CD14-positive monocyte (primary cell): ENCODE measurements at places on chromosomes 2 and 18.

DNA sequence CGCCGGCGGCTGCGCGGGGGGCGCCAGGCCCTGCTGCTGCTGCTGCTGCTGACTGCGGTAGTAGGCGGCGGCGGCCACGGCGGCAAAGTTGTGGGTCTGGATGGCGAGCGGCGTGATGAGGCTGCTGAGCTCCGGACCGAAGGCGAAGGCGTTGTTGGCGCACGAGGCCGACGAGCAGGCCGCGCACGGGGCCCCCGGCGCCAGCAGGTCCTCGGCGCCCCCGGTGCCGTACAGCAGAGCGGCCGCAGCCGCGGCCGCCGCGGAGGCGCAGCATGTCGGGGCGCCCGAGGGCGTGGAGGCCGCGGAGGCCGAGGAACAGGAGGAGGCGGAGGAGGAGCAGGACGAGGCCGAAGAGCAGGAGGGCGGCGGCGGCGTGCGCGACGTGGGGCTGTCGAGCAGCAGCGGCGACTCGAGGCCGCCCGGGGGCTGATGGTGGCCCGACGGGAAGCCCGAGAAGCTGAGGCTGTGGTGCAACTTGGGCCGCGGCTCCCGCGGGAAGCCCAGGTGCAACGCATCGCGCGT lies 1.8 kb downstream of the ZFP36L2 start:
- peak overlapping the region; percentile 83 for H3K4me3 ChIP-seq
- peaks cover 64% of the 10 kb centered on the region for H3K4me1 ChIP-seq

DNA sequence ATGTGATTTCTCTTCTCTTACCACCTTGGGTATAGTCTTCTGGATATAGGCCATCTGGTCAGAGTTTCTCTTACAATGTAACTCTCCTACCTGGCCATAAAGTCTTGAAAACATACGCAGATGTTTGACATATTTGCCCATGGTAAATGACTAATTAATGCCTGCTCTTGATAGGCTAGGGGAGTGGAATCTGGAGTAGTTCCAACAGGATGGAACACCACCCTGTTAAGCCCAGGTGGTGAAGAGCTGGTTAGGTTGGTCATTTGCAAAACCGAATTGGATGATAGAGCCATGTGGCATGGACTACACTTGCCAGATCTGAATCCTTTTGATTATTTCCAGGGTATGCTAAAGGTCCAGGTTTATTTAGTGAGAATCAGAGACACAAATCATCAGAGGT lies 36.5 kb downstream of the HADHB start:
- H3K27ac ChIP-seq, result no peak overlapping the region
- H3K4me1 ChIP-seq, result no peaks in the 10 kb centered on the region
- no peaks in the 10 kb centered on the region for H3K27me3 ChIP-seq
- H3K36me3 ChIP-seq, result peaks cover 87% of the 10 kb centered on the region
- DNase-seq, result no peak
- no peak overlapping the region for H3K4me3 ChIP-seq

DNA sequence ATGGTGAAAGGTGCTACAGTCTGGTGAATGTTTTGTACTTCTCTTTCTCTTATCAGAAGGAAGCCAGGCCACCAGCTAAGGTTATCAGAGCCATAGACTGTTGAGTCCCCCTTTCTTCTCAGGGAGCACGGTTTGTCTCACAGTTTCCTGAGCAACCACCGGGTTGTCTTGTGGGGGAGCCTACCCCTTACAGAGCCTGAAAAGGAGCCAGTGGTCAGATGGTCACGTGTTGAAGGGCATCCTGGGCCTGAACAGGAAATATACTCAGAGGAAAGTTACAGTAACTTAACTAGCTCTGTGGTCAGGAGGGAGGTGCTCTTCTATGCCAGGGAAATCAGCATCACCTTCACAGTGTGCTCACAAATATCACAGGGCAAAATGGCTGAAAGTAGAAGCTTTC lies 11.6 kb downstream of the CD28 start:
- no peaks in the 10 kb centered on the region for H3K36me3 ChIP-seq
- no peaks in the 10 kb centered on the region for H3K27me3 ChIP-seq
- no peak overlapping the region for H3K4me3 ChIP-seq
- no peaks in the 10 kb centered on the region for H3K4me1 ChIP-seq
- no peak overlapping the region for H3K27ac ChIP-seq

GRCh38 chr2:133200684-133201421 lies 367.4 kb downstream of the NCKAP5 start:
- H3K27ac ChIP-seq, result no peak overlapping the region
- H3K27me3 ChIP-seq, result no peaks in the 10 kb centered on the region
- DNase-seq, result no peak
- no peak overlapping the region for H3K4me3 ChIP-seq
- H3K36me3 ChIP-seq, result no peaks in the 10 kb centered on the region
- no peaks in the 10 kb centered on the region for H3K4me1 ChIP-seq

GRCh38 chr2:175688243-175688642 lies 313.8 kb downstream of the LNPK start:
- no peaks in the 10 kb centered on the region for H3K36me3 ChIP-seq
- H3K27ac ChIP-seq, result no peak overlapping the region
- H3K4me1 ChIP-seq, result no peaks in the 10 kb centered on the region
- H3K4me3 ChIP-seq, result no peak overlapping the region
- H3K27me3 ChIP-seq, result peaks cover 3% of the 10 kb centered on the region

DNA sequence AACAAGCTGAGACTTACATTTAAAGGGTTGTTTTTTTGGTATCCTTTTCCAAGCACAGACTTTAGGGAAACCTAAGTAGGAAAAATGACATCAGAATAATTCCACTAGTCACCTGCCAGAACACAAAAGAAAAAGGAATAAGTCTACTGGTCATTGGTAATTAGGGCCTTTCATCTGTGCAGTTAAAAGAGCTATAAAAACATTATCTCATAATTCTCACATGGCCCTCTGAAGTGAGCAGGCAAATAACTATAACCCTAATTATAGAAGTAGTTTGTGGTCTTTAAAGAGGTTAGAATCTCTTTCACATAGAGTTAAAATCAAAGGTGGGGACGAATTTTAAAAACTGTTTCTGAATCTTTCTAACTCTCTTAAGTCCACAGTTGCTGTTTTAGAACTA lies 111.1 kb upstream of the B3GNT2 start:
- H3K27me3 ChIP-seq, result no peaks in the 10 kb centered on the region
- H3K27ac ChIP-seq, result no peak overlapping the region
- H3K4me1 ChIP-seq, result no peaks in the 10 kb centered on the region
- no peak for DNase-seq
- no peak overlapping the region for H3K4me3 ChIP-seq

DNA sequence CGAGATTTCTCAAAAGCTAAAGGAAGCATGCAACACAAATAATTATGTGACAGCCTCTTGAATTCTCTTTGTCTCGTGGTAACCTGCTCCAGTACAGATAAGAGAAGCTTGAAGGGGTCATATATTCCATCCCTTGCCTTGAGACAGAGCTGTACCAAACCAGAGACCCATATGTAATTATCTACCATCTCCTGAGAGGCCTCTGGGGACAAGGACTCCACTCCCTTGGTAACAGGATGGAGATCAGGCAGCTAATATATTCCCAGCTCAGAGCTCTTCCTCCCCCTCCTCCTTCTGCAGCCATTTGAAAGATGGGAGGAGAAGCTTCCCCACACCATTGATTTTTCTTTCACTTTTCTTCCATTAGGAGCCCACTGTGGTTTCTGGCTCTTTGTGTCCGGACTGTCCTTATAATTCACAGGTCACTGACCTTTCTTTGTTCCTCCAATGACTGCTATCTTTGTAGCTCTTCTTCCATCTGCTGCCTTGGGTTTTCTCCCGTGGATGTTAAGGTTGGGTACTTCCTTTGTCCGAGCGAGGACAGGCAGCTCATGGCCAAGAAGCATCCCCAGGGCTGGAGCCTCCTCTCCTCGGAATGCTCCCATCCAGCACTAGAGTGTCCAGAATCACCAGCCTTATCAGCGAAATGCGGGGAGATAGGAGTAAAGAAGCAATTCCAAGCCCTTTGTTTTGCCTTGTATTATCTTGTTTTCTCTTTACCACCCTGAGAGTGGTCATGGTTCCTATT lies 72.6 kb upstream of the STPG4 start:
- H3K27me3 ChIP-seq, result no peaks in the 10 kb centered on the region
- no peak for DNase-seq
- H3K4me3 ChIP-seq, result no peak overlapping the region
- no peak overlapping the region for H3K27ac ChIP-seq
- H3K36me3 ChIP-seq, result no peaks in the 10 kb centered on the region

DNA sequence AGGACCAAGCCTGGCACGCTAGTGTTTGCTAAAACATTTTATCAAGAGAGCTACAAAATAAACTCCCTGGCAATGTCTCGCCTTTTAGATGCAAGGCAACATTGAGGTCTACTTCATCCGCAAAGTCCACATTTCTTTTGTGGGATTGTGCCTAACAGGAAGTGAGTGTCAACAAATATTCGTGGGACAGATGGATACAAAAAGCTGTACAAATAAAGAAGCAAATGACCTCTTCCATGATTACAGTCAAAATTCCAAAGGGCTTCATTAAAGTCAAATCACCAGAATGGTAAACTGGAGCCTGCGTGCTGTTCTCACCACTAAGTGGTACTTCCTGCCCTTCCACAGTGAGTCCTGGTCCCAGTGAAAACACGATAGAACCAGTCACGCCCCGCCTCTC lies 40.4 kb downstream of the L3MBTL4 start:
- no peak overlapping the region for H3K4me3 ChIP-seq
- H3K36me3 ChIP-seq, result no peaks in the 10 kb centered on the region
- no peak overlapping the region for H3K27ac ChIP-seq
- H3K4me1 ChIP-seq, result no peaks in the 10 kb centered on the region
- DNase-seq, result no peak

DNA sequence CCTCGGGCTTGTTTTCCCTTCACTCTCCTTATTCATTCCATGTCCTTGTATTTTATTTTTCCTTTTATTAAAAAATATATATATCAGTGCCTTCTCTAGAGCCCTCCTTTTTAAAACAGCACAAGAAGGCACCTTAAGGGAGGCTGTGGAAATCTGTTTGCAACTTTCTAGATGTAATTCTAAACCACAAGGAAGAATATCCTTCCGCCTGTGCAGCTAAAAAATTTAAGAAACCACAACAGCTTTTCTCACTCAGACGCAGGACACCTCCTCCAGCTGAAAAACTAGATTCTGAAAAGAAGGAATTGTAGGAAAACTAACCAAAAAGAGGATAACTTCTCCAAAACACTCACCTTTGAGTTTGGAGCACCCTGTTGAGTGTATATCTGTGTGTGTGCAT lies 142.2 kb downstream of the BCL11A start:
- no peak overlapping the region for H3K4me3 ChIP-seq
- peaks cover 47% of the 10 kb centered on the region for H3K4me1 ChIP-seq
- H3K27me3 ChIP-seq, result no peaks in the 10 kb centered on the region
- DNase-seq, result no peak

- H3K27me3 ChIP-seq, result no peaks in the 10 kb centered on the region
- H3K4me3 ChIP-seq, result no peak overlapping the region
- peak; percentile 50 for DNase-seq
- peaks cover 8% of the 10 kb centered on the region for H3K4me1 ChIP-seq
Observed at GRCh38 chr2:70686577-70687460, 81.2 kb downstream of the ADD2 start.

GRCh38 chr2:40249577-40249976 lies 202.3 kb downstream of the SLC8A1 start:
- H3K4me1 ChIP-seq, result no peaks in the 10 kb centered on the region
- H3K4me3 ChIP-seq, result no peak overlapping the region
- no peak overlapping the region for H3K27ac ChIP-seq
- DNase-seq, result no peak
